ENCODE measurements at places on chromosomes 16 and 17.

DNA sequence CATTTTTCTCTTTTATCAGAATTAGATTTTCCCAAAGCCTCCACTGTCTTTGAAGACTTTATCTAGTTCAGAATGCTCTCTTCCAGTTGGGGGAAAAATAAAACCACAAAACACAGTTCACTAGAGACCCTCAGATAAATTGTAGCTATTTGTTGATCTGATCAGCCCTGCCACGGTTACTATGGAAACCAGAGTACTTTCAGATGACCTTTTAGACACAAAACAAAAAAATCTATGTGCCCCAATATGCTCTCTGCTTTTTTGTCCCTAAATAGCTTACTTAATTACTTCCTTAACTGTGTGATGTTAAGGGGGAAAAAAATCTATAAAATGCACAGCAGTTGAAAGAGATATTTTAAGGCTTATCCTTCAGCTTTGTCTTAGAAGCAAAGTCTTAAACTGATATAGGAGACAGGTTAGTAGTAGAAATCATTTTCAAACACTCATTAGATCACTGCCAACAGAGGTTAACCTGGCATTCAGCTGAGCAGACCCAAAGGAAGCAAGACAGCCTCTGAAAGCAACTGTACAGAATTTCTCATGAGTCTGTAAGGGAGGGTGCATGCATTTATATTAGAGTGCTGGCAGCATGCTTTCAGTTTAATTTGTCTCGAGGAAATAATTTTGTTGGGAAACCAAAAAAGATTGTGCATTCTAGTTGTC is 129.9 kb upstream of the CACNG5 start:
- DNase-seq: no peak

- DNase-seq: no peak
Measured at GRCh38 chr17:40281663-40282062, 6.0 kb upstream of the CDC6 start.

DNA sequence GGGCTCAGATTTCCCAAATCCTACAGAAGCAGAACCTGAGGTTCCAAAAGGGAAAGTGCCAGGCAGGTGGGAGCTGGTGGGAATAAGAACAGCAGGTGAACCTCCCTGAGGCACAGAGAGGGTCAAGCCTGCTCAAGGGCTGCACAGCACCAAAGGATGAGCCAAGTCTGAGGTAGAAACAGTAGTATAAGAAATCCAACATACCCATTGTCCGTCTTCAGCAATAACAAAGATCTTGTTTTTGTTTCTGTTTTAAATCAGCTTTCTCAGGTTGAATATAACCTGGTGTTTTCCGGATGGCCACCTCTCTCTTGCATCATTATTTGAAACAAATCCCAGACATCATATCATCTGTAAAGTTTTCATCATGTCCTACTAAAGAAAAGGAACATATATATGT is 10.6 kb upstream of the CES3 start:
- DNase-seq: no peak

DNA sequence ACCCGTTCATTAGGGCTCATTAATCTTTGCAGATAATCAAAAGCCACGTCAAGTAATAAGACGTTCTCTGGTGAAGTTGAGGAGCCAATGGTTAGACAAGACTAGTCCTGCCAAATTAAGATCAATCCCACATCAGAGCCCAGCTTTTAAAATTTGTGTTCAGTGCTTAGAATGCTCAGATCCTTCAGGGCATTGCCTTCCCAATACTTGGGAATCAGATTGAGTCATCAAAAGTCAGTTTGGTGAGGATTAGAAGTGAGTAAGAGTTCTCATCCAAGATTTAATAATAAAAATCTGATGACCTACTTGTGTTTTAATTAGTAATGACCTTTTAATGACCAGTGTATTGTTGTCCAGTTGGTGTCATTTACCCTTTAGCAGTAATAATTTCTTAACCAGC is 19.8 kb downstream of the MAP2K4 start:
- no peak for DNase-seq

DNA sequence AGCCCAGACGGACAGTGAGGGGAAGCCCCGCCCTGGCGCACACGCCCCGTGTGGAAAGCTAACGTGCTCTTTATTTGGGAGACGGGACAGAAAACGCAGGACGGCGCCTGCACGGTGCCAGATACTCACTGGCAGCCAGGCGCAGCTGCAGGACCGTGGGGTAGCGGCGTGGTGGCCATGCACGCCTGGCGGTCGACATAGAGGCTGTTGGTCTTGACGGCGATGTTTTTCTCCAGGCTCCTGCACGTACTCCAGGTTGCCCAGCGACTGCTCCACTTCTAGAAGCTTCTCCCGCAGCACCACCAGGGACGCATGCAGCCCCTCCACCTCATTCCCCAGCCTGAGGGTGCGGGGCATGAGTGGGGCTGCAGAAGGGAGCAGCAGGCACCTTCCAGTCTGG is 5.1 kb upstream of the C1QTNF8 start:
- DNase-seq: no peak

DNA sequence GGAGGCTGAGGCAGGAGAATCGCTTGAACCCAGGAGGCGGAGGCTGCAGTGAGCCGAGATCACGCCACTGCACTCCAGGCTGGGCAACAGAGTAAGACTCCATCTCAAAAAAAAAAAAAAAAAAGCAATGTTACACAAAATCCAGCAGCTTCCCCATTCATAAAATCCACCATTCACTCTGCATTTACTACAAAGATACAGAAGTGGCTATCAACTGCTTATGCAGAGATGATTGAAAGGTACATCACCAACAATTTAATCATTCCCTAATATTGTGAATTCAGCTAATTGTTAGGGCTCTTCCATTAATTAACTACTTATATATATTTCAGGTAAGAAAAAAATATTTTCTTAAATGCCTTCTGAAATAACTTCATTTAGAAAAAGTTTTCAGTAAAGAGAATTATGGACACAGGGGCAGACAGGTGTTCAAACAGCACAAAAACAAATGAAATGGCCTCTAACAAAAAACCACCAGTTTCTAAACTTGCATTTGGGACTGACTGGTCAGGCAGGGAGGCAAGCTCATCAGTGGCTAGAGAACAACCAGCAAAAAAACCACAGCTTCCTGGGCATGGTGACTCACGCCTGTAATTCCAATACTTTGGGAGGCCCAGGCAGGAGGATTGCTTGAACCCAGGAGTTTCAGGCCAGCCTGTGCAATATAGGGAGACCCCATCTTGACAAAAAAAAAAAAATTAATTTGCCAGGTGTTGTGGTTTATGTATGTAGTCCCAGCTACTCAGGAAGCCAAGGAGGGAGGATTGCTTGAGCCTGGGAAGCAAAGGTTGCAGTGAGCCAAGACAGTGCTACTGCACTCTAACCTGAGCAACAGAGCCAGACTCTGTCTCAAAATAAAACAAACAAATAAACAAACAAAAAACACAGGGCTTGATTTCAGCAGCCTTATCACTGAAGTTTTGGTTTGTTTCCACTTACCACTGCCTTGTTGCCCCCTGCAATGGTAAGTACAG is 26.3 kb downstream of the ERN1 start:
- no peak for DNase-seq

- no peak for DNase-seq
Measured at GRCh38 chr16:85853547-85854545, 45.1 kb upstream of the IRF8 start.

DNA sequence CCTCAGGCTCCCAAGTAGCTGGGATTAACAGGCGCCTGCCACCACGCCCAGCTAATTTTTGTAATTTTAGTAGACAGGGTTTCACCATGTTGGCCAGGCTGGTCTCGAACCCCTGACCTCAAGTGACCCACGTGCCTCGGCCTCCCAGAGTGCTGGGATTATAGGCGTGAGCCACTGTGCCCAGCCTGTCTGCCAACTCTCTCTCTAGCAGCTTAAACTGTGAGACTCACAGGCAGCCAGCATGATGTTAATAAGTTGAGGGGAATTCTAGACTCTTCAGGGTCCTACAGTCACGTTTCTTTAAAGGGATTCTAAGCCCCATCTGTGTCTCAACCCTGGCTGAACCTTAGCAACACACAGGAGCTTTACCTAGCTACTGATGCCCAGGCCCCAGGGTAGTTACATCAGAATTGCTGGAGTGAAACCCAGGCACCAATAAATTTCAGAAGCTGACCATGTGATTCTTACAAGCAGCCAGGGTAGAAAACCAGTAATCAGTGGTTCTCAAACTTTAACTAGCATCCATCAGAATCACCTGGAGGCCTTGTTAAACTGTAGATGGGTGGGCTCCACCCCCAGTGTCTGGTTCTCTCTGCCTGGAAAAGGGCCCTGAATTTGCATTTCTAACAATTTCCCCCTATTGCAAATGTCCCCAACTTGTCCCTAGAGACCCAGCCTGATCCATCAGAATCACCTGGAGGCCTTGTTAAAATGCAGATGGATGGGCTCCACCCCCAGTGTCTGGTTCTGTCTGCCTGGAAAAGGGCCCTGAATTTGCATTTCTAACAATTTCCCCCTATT is 30.7 kb downstream of the GPRC5B start:
- DNase-seq: no peak

DNA sequence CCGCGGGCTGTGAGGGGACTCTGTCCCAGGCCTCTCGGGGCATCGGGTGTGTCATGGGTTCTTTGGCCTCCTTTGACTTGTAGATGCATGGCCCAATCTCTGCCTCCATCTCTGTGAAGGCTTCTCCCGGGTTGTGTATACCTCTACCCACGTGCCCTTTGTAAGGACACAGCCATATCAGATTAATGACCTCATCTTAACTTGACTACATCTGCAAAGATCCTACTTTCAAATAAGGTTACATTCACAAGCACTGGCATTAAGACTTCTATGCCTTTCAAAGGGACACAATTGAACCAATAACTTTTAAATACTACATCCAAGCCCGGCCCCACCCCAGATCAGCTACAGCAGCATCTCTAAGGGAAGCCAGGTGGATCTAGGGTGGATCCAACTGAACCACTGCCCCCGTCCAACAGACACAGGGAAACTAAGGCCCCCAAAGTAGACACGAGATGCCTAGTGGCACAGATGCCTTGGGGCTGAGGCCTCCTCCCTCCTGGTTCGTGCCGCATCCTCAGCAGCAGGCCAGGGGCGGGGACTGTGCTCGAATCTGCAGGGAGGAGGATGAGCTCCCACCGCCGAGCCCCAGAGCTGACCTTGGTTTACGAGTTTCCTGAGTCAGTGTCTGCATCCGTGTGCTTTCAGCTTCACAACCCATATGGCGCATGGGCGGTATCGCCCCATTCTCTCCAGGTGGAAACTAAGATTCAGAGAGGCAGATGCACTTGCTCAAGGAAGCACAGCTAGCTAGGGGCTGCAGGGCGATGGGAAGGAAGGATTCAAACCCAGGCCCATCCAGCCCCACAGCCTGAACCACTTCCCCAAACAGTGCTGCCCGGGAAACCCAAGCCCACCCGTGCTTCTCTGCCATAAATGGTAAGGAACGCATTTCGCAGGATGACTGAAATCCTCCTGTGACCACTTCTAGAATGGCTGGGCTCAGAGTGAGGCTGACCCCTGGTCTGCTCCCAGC is 353.3 kb downstream of the C16orf95 start:
- DNase-seq: no peak

DNA sequence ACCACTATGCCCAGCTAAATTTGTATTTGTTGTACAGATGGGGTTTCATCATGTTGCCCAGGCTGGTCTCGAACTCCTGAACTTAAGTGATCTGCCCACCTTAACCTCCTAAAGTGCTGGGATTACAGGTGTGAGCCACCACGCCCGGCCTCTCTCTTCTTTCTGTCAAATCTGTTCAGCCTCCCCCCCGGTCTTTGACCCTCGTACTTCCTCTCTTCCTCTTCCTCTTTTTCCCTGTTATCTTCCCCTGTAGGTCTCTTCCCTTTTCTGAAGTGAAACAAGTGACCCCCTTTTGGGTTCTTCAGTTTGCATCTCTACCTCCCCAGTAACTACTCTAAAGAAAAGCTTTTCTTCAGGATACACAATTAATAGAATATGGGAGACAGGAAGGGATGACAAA is 31.7 kb upstream of the DHX40 start:
- DNase-seq: no peak

DNA sequence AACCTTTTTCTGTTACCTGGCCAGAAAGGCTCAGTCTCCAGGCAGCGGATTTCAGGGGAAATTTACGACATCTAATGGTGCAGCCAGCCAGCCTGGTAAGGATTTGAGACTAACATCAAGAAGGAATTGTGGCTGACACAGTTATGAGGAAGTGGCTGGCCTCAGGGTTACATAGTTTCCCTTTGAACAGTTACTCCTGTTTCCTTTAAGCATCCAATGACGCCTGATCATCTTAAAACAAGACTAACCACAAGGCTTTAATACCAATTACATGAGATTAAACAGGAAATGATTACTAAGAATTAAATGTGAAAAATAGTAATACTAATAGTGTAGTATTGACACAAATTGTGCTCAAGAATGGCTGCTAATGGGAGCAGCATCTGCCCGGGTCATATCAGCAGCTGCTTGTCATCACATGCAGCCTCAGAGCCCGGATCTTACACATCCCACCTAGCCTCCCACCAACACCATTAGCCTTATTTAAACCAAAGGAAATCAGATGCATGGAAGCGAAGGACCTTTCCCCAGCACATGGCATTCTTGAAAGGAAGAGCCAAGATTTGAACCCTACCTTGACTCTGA is 431.8 kb downstream of the PMP22 start:
- DNase-seq: no peak

DNA sequence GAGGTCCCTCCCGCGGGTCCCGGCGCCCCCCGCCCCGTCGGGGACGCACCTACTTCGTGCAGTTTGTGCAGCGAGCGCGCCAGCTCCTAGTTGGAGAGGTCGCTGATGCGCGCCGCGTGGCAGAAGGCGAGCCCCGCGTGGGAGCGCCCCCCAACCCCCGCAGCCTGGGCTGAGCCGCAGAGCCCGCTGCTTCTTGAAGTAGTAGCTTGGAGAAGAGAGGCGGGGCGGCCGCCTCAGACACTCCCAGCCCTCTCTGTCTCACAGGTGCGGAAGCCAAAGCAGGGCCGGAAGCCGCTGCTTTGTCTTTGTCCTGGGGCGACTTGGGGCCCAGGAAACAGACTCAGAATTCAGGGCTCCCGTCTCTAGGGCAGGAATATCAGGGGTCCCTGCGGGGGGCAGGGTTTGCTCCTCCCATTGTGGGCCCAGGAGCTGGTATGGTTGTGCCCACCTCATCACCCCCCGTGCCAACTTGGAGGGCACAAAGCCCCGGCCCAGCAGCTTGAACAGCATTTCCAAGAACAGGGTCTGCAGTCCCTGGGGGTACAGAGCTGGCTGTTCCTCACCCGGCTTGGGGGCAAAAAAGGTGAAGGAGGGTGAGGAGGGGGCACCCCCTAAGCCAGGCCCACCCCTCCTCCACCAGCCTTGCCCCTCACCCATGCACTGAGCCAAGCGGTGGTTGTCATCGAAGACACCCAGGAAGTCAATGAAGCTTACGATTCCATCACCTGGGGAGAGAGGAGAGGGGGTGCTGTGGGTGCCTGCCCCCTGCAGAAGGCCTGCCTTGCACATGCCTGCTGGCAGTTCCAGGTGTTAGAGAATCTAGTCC is 13.5 kb downstream of the SPATA32 start:
- peak; percentile 46 for DNase-seq

GRCh38 chr17:58694302-58694701 is 1.9 kb downstream of the RAD51C start:
- DNase-seq: no peak
